ENCODE measurements at places on chromosomes 1 and 21. TPM values are rescaled to one million over a fixed set of nuclear protein-coding genes. Genes with fewer than 3 reads are reported as not detected.
A peak's percentile ranks its signal among the peaks of the same experiment; 100 is the strongest.

Gene DYRK1A
- 64.6 TPM for total RNA-seq

Gene TRAF3IP3
- 1.2 TPM for total RNA-seq

Gene CASZ1
- 56.3 TPM for total RNA-seq

Gene C1orf105
- 8.5 TPM for total RNA-seq

Gene PROX1
- total RNA-seq = 80.6 TPM

Gene RRP1
- 8.5 TPM for total RNA-seq

Gene TMEM63A
- 30.4 TPM for total RNA-seq

Gene FABP3
- 4,737 TPM for total RNA-seq

Gene TNFRSF18
- not detected for total RNA-seq

Gene KPRP
- not detected for total RNA-seq

Gene ERG
- total RNA-seq = 17.3 TPM

Gene OLFML3
- total RNA-seq = 14.3 TPM

DNA sequence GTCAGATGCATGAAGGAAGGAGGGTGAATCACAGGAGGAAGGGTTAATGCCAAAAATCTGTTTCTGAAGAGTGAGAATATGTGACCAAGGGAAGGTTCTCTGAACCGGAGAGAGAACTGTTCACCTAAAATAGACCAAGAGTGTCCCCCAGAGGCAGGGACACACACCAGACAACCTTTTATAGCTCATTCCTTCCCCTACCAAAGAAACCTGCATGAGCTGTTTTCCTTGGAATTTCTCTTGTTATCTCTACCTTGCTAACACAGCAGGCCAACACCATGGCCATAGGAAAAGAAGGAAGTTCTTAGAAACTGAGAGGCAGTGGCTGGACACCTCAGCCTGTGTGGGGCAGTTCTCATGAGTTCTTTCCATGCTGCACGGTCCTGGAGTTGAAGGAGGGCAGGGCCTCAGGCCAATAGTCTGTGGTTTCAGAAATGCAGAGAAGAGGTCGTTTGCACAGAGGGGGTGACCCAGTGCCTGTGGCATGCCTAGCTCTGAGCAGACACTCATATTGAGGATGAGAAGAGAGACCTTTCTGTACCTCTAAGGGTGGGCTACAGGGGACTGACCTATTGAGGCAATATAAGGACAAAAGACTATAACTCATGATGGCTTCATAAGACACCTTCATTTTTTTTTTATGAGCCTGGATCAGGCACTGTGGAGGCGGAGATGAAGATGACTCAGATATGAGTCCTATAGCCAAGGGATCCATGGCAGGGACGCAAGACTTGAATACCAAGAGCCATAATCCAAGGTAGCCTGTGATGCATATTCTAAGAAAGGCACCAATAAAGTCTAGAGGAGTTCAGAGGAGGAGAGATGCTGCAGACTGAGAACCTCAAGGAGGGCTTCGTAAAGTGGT, 39.4 kb downstream of the IGFN1 start:
- no peak for DNase-seq

DNA sequence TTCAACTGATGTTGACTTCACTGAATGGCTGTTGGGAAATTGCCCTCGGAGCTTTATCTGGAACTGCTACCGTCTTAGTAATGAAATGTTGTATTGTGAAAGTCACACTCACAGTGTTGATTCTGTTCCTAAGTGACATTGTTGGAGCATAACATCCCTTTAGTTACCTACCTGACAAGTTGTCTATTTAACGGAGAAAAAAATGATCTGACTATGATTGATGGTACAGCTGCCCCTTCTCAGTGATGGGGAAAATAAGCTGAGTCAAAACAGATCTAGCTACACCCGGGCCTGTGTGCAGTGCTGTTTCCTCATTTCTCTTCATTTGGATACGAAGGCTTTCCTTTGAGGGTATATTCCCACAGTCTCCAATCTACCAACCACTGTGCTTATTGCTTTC, 472.3 kb upstream of the BRINP3 start:
- no peak for DNase-seq

DNA sequence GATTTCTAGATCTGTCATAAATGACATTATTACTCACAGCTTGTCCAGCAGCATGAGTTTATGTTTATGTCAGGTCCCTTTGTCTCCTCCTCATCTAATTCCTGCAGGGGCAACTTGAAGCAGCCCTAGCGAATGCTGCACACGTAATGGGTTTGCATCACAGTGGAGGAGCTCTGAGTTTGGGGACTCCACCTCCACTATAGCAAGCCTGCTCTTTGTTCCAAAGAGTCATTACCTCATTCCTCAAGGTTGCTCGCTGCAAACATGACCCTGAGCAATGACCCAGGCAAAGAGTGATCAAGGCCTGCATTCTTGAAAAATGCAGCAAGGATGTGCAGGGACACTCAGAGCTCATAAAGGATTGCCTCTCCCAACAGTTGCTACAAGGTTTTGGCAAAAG, 261.9 kb downstream of the HHIPL2 start:
- DNase-seq = no peak

- no peak for DNase-seq
Measured at GRCh38 chr21:41813226-41813625, 46.4 kb upstream of the RIPK4 start.

DNA sequence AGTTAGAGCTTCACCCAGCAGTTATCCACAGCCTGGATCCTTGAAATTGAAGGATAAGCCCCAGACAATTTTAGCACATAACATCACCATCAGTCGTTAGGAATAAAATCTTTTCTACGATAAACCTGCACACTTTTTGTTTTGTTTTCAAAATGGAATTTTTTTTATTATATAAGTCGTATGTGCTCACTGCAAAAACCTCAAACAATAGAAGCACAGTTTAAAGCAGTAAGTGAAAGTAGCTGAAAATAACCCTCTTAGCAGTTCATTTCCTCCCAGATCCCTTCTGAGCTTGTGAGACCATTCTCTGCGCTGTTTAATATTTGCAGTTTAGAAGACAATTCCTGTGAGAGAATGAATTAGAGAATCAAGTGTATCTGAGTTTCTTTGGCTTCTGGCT, 38.3 kb downstream of the ELK4 start:
- no peak for DNase-seq

- no peak for DNase-seq
Measured at GRCh38 chr1:205481218-205481617, 23.3 kb upstream of the CDK18 start.

DNA sequence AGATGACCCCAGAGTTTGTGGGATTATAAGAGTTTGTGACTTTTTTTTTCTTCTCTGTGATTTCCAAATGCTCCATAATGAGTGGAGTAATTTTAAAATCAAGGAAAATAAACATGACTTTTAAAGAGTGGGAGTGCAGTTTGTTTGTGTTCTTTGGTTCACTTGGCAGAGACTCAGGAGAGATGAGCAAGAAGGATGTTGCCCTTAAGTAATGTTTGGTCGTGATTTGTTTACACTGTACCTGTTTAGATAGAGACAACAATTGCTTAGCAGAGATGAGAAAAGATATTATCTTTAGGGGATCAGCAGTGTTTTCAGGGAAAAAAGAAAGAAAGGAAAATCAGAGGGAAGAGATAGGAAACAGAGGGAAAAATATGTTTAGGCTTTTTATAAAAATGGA, 170.8 kb downstream of the ADSS2 start:
- DNase-seq = no peak

DNA sequence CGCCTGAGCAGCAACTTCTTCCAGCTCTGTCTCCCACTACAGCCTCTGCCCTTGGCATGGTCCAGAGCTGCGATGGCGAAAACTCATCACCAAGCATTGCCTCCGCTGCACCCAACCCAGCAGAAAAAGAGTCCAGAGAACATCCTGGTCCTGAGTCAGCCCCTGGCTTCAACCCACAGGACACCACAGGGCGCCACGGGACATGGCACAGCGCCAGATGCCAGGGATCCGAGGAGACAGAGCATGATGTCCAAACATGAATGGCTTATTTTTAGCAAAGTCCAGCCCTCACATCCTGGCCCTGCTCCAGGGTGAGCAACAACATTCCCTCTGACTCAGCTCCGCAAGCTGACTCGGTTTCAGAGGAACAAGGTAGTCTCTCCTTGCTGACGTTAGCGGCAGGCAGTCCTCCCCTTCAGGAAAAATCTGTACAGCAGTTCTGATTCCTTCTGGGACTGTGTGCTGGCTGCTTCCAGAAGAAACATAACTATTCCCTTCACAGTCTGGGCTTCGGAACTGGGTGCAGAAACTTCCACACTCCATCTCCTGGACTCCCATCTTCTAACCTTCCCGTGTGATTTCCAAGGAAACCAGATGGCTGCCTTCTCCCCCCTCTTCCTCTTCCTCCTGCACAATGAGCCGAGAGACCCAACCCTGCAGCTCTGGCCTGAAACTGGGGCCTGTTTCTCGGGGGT, 131.3 kb downstream of the TOMM20 start:
- peak; percentile 98 for DNase-seq

- DNase-seq = no peak
Measured at GRCh38 chr1:61536174-61537108, 188.5 kb downstream of the TM2D1 start.

DNA sequence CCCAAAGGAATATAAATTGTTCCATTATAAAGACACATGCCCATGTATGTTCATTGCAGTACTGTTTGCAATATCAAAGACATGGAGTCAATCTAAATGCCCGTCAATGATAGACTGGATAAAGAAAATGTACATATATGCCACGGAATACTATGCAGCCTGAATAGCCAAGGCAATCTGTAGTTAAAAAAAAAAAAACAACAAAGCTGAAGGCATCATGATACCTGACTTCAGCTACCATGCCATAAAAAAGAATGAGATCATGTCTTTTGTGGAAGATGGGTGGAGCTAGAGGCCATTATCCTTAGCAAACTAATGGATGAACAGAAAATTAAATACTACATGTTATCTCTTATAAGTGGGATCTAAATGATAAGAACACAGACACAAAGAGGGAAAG, 36.0 kb downstream of the GPR88 start:
- DNase-seq = no peak

DNA sequence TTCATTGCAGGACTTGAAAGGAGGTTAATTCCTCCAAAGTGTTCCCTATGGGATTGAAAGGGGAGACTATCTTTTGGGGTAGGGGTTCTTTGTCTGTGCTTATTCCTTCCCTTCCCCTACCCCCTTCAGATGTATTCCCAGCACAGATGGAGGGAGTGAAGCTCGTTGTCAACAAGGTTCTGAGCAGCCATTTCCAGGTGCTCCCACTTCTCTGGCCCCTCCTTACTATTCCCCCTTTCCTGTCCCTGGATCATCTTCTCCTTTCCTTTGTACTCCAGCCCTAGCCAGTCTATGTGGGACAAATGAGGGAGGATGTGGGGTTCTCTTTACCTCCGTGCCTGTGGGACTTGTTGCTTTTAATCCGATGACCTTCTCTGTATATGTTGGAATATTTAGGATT, 899 bp downstream of the TOMM40L start:
- no peak for DNase-seq

GRCh38 chr1:54012863-54013262, 5.1 kb downstream of the LDLRAD1 start:
- DNase-seq = no peak

GRCh38 chr21:35645991-35646390, 414.3 kb downstream of the SETD4 start:
- DNase-seq = no peak

GRCh38 chr1:5664081-5664768, 328.0 kb downstream of the NPHP4 start:
- DNase-seq = no peak

GRCh38 chr1:116067566-116067890, 43.7 kb upstream of the MAB21L3 start:
- peak; percentile 35 for DNase-seq

DNA sequence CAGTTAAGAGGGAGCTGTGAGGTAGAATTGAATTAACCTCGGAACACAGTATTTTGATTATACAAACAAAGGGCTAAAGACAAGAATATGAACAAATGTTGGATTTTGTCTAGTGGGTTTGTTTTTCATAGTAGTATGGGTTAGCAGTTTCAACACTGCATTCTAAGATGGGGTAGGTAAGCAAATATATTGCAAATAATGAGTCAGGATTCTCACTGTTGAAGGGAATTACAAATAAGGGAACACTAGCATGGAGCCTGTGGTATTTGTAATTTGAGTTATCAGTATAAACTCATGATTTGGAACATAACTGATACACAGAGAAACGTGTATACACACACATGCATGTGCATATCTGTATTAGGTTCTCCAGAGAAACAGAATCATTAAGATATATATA, 44.5 kb downstream of the CD55 start:
- DNase-seq = no peak

DNA sequence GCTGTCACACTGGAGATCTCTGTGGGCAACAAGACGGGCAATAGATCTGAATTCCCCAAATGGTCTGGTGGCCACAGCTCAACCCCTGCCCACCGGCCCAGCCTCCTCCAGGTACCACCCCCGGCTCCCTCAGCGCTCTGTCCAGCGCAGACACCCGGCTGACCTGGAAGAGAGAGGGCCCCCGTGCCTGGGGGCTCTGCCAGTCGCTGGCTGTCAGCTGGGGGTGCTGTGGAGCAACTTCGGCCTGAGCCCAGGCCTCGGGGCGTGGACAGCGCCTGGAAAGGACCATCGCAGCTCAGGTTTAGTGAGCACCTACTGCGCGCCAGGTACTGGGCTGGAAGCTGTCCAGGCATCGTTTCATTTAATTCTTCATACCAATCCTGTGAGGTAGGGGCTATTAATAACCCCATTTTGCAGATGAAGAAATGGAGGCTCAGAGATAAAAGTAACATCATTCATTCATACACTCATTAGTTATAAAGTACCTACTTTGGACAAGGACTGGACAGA, 51.0 kb downstream of the AHDC1 start:
- DNase-seq = peak; percentile 16

- DNase-seq = no peak
Measured at GRCh38 chr21:17931080-17931479, 111.9 kb upstream of the C21orf91 start.

GRCh38 chr1:175116903-175117302, 49.3 kb downstream of the TNN start:
- no peak for DNase-seq

DNA sequence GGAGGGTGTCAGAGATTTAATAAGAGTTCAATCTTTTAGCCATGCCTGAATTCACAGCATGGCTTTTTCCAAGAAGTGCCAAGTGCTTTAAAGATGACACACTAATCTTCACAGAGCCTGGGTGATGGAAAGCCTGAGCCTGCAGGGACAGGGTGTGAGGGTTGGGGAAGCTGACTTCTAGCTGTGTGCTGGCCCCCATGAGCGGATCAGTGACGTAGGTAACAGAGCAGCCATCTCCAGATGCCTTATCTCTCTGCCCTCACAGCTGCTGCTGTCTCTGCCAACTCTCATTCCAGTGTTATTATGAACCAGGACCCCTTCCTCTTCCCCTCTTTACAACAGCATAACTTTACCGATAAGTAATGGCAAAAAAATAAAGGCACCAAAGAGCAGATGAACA, 30.6 kb downstream of the FAM78B start:
- DNase-seq = no peak

- DNase-seq = peak; percentile 60
Measured at GRCh38 chr1:12230549-12231275, 882 bp downstream of the VPS13D start.

- no peak for DNase-seq
Measured at GRCh38 chr1:50502147-50502546, 78.9 kb upstream of the DMRTA2 start.

GRCh38 chr1:47870480-47870879, 126.7 kb downstream of the TRABD2B start:
- DNase-seq = no peak

- no peak for DNase-seq
Measured at GRCh38 chr1:56845343-56845742, 9.3 kb upstream of the C8A start.

Data from left ventricle myocardium inferior (tissue), 1 donor.